ENCODE measurements at places on chromosomes 11 and 22. TPM values are rescaled to one million over a fixed set of nuclear protein-coding genes. Genes with fewer than 3 reads are reported as not detected.

The CHRM1 gene
- 0.11 TPM for total RNA-seq

The KRTAP5-1 gene
- total RNA-seq = not detected

- no peak overlapping the region for H3K4me3 ChIP-seq
- H3K27ac ChIP-seq = no peak overlapping the region
- H3K4me1 ChIP-seq = no peaks in the 10 kb centered on the region
- H3K36me3 ChIP-seq = no peaks in the 10 kb centered on the region
- no peak for DNase-seq
- no peaks in the 10 kb centered on the region for H3K27me3 ChIP-seq
These were observed 29.3 kb downstream of the LINC01488 start for GRCh38 chr11:69510471-69511357.

DNA sequence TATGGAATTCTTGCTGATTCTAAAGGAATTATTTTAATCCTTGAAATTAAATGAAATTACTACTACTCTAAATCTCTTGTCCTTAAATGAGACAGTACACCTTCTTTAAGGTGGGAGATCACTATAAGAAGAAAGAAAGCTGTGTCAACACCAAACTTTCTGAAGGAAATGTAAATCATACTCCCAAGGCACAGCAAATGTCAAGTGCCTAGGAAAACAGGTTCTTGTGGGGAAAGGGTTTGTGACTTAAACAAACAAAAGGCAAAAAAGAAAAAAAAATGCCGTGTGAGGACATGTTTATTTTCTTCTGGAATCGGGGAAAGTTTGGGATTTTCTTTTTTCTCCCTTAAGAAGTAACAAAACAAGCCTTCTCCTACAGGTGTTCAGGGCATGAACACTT lies 745.1 kb downstream of the DLG2 start:
- H3K4me3 ChIP-seq = no peak overlapping the region
- no peaks in the 10 kb centered on the region for H3K27me3 ChIP-seq
- H3K4me1 ChIP-seq = no peaks in the 10 kb centered on the region
- no peak overlapping the region for H3K27ac ChIP-seq
- H3K36me3 ChIP-seq = no peaks in the 10 kb centered on the region
